HS-27A (cell line): ENCODE measurements at places on chromosomes 12 and 14.

GRCh38 chr12:188910-189621 lies 24.9 kb downstream of the SLC6A12 start:
- no peak for DNase-seq

DNA sequence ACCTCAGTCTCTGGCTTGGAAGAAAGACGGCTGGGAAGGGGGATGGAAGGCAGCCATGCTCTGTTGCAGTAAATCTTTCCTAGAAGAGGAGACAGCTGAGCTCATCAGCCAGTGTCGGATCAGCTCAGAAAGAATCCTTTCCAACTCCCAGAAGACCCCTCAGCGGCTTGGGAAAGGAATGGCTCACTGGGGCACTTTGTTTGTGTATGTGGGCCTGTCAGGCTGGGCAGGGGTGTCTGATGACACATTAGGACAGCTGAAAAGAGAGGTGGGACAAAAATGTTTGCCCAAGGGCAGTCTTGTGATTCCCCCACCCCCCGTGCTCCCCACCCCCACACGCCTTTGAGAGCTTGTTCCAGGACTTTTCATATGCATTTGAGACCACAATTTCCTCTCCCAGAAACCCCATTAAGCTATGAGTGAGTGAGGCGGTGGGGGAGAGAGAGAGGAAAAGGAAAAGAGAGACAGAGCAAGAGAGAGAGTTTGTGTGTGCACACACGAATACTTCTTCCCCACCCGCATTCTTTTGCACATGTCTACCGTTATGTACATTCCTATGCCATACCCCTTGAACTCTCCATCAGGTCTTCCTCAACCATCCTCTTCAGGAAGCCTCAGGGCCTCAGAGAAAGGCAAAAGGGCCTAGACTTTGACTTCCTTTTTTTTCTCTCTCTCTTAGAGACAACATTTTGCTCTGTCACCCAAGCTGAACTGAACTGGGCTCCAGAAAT lies 198.9 kb downstream of the ZFP36L1 start:
- DNase-seq = no peak

DNA sequence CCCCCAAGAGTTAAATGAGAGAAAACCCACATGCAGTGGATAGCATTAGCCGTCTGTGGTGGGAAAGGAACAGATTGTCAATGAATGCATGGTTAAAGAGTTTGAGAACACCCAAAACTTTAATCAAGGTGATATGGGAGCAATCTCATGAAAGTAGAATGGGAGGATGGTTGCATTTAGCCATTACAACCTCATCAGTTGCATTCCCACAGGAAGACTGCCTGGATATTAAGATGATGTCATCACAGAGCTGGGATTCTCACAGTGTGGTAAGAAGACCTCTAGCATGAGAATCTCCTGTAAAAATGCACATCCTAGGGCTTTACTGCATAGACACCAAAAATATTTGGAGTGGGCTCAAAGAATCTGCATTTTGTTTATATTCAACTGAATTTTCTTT lies 284.9 kb downstream of the RGS6 start:
- no peak for DNase-seq

GRCh38 chr12:130973906-130974305 lies 20.2 kb downstream of the ADGRD1 start:
- DNase-seq = no peak

GRCh38 chr12:49041881-49042484 lies 18.6 kb downstream of the KMT2D start:
- no peak for DNase-seq

DNA sequence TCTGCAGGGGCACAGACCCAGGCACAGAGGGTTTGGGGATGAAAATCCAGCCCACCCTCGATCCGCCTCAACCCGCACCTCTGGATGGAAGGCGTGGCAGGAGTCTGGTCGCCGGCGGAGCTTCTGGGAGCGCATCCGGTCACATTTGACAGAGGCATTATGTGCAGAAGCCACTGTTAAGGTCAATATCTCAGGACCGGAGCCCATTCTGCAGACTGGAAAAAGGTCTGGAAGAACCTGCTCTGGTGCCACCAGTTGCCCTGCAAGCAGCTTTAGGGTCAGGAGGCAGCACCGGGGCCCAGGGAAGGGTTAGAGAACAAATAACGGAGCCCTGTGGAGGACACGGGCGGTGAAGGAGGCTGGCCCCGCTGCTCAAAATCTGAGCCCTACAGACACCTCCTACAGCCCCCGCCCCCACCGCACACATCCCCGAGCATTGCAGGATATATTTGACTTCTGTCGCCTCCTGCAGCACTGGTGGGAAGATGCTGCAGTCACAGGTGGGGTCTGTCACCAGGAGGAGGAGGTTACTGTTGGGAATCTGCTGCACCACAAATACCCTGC lies 25.1 kb upstream of the LRTM2 start:
- DNase-seq = no peak
